ENCODE measurements at places on chromosomes 1 and 21. TPM values are rescaled to one million over a fixed set of nuclear protein-coding genes. Genes with fewer than 3 reads are reported as not detected.

Gene S100A2
- 20.2 TPM for total RNA-seq

Gene LUZP1
- 23.7 TPM for total RNA-seq

Gene C1orf167
- not detected for total RNA-seq

Gene RAP1GAP
- total RNA-seq, result 11.4 TPM

Gene NEXN
- 5.7 TPM for total RNA-seq

Gene DNASE2B
- total RNA-seq, result not detected

Gene CA6
- not detected for total RNA-seq

Gene SLAMF1
- not detected for total RNA-seq

Gene RHBG
- total RNA-seq, result not detected

Gene GPA33
- total RNA-seq, result not detected

Gene FAM151A
- 0.32 TPM for total RNA-seq

Gene KCNJ15
- 0.55 TPM for total RNA-seq

Gene HHIPL2
- 9.7 TPM for total RNA-seq

Gene NID1
- total RNA-seq, result 8.0 TPM

Gene S100A3
- total RNA-seq, result 114 TPM

Gene VWA5B1
- not detected for total RNA-seq

Gene CLCNKA
- not detected for total RNA-seq

Gene SPRR2G
- not detected for total RNA-seq

Gene PFKFB2
- 5.7 TPM for total RNA-seq

Gene TIE1
- total RNA-seq, result not detected

Gene S100A12
- total RNA-seq, result not detected

Gene NOTCH2
- 22.3 TPM for total RNA-seq

Gene SPRR1A
- total RNA-seq, result not detected

Gene DDAH1
- total RNA-seq, result 7.4 TPM

Gene SAMD13
- 0.58 TPM for total RNA-seq

Gene PLCH2
- 0.53 TPM for total RNA-seq

Gene DUSP23
- total RNA-seq, result 77.7 TPM

Gene GNG4
- 13.7 TPM for total RNA-seq

Gene MCOLN3
- 3.8 TPM for total RNA-seq

Gene CLIC6
- 0.06 TPM for total RNA-seq

Gene ADSS2
- 44.2 TPM for total RNA-seq

Gene PGLYRP3
- total RNA-seq, result not detected

Gene CFAP57
- 0.32 TPM for total RNA-seq

Gene CD1B
- total RNA-seq, result not detected

Gene TMEM51
- 28.6 TPM for total RNA-seq

Data from A549 treated with Mapracorat at 1 μM for 4 hours (cell line).